ENCODE measurements at places on chromosomes 7 and 10. TPM values are rescaled to one million over a fixed set of nuclear protein-coding genes. Genes with fewer than 3 reads are reported as not detected.

MARCHF5 gene
- total RNA-seq, result 21.3 TPM

GPR37 gene
- not detected for total RNA-seq

- DNase-seq, result peak; percentile 46
Measured at GRCh38 chr7:91940171-91940570, 491 bp upstream of the AKAP9 start.

DNA sequence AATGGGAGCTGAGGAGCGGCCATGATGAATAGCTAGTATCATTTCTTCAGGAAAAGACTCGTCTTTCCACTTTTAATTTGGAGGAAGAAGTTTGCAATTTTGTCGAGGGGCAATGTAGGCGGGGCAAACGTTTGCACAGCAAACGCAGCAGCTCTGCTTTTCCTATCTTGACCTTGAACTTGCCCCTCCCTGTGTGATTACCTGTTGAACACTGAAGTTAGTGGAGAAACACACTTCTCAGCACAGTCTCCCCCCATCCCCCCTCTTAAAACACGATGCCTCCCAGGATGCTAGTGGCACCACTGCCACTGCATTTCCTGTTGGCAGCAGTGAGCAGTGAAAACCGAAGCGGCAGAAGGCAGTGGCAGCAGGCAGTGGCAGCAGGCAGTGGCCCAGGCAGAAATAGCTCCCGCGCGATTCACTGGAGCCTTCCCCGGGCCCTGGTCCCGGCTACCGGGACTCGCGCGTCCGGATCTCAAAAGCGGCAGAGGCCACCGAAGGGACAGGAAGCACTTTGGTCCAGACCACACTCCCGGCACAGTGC is at the start of gene EPDR1:
Gene EPDR1, plus strand, starts transcription at position 336 of the 544 bp plus-strand sequence. CDS start 300 bp downstream, outside the sequence.
- DNase-seq, result peak; percentile 53

CPEB3 gene
- 2.4 TPM for total RNA-seq

DNA sequence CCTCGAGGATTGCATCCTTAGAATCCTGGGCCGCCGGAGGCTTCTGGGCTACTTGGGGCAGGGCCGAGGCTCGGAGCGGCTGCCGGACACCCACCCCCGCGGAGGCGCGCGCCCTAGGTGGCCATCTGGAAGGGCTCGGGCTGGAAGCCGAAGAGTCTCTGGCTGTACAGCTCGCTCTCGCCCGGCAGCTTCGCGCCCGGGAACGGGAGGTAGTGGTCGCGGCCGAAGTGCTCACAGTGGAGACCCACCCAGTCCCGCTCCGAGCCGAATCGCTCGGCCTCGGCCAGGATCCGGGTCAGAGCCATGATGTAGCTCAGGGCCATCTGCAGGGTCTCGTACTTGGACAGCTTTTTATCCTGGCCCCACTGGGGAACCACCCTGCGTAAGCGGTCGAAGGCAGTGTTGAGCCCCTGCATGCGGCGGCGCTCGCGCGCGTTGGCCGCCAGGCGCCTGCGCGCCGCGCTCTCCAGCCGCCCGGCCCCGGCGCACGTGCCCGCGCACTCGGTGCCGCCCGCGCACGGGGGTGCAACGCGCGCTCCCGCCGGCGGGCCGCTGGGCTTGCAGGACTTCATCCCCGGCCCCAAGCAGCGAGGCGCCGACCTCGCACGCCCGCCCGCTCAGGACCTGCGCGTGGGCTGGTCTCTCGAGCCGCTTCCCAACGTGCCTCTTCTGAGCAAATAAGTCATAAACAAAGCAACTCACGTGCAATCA is 652 bp downstream of the ATOH7 start:
- peak; percentile 44 for DNase-seq

URGCP gene
- 24.1 TPM for total RNA-seq

GRCh38 chr10:28411648-28412047 is 108.8 kb upstream of the MPP7 start:
- DNase-seq, result no peak

ZNF488 gene
- total RNA-seq, result not detected

DNA sequence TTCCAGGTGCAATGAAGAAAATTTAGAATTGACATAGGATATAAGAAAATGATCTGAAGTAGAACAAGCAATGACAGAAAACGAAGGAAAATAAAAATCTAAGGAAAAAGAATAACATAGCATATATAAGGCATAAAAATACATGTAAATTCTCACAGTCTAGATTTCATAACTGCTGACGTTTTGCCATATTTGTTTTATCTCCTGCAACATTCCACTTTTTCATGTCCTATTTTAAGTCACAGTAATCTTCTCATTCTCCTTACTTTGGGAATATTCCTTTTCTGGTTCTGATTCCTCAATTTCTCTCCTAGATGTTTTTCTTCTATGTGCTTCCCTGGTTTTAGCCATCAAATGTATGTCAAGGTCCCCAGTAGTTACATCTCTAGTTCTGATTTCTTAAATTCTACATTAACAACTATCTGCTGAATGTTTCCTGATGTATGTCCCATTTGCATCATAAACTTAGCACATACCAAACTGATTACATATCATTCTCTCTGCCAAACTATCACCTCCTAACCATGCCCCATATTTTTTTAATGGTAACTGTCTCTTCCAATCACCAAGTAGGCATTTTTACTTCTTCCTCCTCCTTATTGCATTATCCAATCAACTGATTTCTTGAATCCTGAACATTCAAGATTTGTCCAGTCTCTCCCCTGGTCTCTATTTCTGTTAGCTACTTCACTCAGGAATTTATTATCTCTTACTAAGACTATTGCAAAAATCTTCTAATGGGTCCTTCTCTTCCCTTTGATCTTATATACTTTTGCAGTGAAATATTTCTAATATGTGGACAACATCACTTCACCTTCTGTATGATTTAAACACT is 171.3 kb downstream of the DNAJC1 start:
- no peak for DNase-seq

GRCh38 chr10:26939290-26939961 is 78.7 kb upstream of the ABI1 start:
- no peak for DNase-seq

GCK gene
- not detected for total RNA-seq

GRCh38 chr10:117743509-117743908 is 201.0 kb downstream of the EMX2 start:
- DNase-seq, result no peak

CPN1 gene
- total RNA-seq, result not detected

DHX32 gene
- 14.0 TPM for total RNA-seq

HPSE2 gene
- not detected for total RNA-seq

PARG gene
- total RNA-seq, result 29.7 TPM

DNA sequence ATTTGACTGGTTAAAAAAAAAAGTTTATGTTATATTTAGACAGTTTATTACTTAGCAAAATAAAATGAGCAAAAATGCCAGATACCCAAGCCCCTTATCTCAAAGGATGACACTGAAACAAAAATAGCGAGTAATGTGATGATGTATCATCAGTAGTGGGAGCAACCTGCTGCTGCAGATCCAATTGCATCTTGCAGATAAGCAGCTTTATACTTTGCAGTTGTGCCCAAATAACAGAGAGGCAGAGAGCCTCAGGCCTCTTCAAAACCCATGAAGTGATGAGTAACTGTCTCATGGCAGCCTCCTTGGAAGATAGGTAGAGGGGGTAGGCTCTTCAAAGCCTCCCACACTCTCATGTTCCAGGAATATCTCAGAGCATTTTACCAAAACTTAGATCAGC is 468.2 kb upstream of the LRRTM3 start:
- no peak for DNase-seq

DNA sequence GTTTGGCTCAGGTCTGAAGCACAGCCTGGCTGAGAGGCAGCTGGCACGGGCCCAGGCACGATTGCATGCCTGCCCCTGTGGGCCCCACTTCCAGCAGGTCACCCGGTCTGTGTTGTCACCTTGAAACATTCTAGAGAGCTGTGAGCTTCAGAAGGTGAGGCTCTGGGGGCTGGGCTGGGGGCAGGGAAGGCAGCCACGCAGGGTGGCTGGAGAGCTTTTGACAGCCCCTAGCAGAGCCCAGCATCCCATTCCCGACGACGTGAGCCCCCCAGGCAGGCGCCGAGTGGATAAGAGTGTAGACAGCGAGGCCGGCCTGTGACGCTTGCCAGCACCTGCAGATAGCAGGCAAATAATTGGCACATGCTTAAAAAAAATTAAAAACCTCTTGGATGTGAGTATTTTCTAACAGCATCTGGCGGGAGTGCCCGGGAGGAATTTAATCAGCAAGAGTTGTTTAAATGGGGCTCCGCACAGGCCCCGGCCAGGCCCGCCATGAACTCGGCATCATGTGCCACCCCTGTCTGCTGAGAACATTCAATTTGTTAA is 212.0 kb upstream of the TBX20 start:
- no peak for DNase-seq

DNA sequence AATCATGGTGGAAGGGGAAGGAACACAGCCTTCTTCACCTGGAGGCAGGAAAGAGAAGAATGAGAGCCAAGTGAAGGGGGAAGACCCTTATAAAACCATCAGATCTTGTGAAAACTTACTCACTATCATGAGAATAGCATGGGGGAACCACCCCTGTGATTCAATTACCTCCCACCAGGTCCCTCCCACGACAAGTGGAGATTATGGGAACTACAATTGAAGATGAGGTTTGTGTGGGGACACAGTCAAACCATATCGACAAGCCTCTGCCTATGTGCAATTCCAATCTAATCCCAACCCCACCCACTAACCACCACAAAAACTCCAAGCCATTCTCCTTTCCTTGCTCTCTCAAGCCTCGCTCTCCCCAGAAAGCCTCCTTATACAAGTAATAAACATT is 69.2 kb downstream of the TAC1 start:
- DNase-seq, result no peak

- no peak for DNase-seq
Measured at GRCh38 chr7:142413280-142414000, 155.6 kb upstream of the PRSS58 start.

PPP1R9A gene
- total RNA-seq, result not detected

DNA sequence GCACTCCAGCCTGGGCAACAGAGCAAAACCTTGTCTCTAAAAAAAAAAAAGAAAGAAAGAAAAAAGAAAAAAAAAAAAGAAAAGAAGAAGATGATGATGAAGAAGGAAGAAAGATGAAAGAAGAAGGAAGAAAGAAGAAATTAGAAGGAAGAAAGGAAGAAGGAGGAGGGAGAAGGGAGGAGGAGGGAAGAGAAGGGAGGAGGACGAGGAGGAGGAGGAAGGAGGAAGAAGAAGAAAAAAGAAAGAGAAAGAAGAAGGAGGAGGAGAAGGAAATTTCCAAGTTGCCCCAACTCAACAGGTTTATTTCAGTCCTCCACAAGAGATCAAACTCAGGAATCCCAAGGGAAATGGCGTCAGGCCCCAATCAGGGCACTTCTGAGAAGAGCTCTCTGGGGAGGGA is 115.7 kb downstream of the ABLIM1 start:
- DNase-seq, result no peak

DNA sequence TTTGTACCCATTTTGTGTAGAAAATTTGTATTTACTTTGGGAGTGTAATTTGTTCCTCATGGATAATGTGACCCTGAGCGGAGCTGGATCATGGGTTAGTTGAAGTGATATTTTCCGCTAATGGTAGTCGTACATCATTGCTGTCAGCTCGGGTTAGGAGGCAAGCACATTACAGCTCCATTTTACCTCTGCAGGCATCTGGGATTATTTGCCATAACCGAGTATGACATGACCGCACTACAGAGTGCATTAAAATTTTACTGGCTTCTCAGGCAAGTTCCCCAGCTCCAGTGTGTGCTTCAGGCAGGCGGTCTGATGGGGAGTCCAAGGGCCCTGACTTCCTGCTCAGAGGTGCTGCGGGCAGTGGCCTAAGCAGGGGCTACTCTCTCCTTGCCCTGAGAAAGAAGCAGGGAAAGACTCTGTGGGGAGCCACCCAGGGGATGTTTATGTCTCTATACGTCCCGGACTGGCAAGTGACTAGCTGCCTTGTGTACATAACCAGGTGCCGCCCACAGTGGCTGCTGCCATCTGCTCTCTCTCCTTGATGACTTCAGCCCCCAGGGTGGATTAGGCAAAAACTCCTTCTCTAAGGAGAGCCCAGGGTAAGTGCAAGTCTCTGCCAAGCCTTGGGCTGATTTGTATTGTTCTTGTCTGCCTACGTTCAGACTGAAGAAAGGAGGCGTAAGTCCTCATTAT is 685.3 kb upstream of the GALNT17 start:
- DNase-seq, result no peak

GRCh38 chr7:39697483-39697882 is 74.1 kb downstream of the RALA start:
- no peak for DNase-seq

DNA sequence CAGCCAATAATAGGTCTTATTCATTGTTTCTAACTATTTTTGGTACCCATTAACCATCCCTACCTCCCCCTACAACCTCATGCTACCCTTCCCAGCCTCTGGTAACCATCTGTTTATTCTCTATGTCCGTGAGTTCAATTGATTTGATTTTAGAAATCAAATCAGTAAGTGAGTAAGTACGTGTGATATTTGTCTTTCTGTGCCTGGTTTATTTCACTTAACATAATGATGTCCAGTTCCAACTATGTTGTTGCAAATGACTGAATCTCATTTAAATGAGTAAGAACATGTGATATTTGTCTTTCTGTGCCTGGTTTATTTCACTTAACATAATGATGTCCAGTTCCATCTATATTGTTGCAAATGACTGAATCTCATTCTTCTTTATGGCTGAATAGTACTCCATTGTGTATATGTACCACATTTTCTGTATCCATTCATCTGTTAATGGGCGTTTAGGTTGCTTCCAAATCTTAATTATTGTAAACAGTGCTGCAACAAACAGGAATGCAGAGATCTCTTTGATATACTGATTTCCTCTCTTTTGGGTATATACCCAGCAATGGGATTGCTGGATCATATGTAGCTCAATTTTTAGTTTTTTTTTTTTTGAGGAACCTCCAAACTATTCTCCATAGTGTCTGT is 49.7 kb upstream of the BICC1 start:
- no peak for DNase-seq

All from activated CD8-positive, alpha-beta T cell treated with anti-CD3 and anti-CD28 coated beads, Interleukin-2, amount 10 ng/mL, durations not matched to agents 7 days and 5 days (primary cell).